Lower leg skin (tissue), 4 donors: ENCODE measurements at places on chromosomes 2 and 18. TPM values are rescaled to one million over a fixed set of nuclear protein-coding genes. Genes with fewer than 3 reads are reported as not detected.

DNA sequence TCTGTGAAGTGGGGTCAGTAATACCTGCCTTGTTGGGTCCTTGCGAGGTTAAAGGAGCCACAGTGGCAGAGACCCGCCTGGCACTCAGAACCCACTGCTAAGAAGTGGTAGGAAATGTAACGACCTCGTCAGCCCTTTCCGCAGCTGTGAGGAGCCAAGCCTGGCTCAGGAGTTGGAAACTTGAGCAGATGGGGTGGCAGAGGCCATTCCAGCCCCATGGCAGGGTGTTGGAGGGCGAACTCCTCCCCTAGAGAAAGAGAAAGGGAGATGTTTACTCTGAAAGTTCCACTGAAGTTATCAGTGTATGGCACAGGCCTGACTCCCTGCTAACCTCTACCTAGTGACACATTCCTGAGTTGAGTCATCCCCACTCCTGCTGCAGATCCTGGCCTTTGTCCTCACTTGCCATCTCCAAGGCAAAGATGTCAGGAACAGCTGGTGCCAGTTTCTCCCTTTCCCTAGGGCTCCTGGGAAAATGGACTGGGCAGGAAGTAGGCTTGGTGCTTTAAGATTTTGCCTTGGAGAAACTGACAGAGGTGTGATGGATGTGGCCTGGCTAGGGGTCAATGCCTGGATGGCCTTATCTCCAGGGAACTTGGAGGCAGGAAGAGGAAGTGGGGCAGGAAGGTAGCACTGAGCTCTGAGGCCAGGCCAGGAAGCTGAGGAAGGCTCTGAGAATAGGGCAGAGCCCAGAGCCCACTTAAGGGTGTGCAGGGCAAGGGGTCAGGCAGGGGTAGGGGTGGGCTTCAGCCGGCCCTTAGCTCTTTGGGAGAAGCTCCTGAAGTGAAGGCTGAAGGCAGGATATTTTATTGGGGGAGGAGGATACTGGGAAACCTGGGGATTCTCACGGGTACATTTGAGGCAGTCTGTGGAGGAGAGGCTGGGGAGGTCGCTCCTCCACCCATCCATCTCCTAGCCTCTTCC is 888 bp downstream of the VAMP5 start:
- DNase-seq: no peak

DNA sequence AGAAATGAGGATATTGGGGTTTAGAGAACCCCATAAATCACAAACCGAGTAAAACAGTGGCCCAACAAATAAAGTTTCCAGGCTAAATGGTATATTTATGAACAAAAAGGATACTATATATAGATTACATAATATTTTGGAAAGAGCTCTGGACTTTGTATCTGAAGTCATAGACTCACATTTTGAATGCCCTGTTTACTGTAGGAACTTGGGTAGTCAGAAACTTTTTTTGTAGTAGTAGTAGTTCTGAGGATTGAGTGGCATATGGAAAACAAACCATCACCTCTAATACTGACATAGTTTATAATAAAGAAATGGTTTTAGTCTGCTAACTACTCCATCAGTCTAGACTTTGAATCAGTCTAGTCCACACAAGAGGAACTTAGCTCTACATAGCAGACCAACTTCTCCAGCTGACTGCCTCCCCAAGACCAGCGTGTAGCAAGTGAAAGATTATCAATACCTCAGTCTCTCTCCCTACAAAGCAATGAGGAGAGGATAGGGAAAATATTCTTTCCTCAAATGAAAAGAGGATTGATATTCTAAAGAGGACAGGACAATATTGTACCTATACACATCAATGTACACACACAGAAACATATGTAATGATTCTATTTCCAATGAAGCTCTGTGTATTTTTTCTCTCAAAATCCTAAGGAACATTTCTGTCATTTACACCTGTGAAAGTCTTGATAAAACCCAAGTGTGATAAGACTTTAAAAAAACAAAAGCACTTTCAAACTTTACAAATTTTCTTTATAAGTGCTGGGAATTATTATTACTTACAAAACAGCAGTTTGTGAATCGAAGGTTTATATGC is 184.9 kb upstream of the MAP2 start:
- no peak for DNase-seq

SEPTIN10 gene
- total RNA-seq: 105 TPM

ERCC3 gene
- total RNA-seq: 32.6 TPM

PSTPIP2 gene
- 10.5 TPM for total RNA-seq

- DNase-seq: no peak
Observed at GRCh38 chr2:50116096-50117010, 915.6 kb downstream of the NRXN1 start.

- no peak for DNase-seq
Observed at GRCh38 chr2:204250692-204251091, 294.6 kb upstream of the PARD3B start.
